ENCODE measurements at places on chromosomes 16 and 17.
A peak's percentile ranks its signal among the peaks of the same experiment; 100 is the strongest.

GRCh38 chr16:57314161-57314785, 29.8 kb upstream of the PLLP start:
- no peak for DNase-seq

GRCh38 chr16:51049678-51050376, 101.2 kb downstream of the SALL1 start:
- no peak for DNase-seq

DNA sequence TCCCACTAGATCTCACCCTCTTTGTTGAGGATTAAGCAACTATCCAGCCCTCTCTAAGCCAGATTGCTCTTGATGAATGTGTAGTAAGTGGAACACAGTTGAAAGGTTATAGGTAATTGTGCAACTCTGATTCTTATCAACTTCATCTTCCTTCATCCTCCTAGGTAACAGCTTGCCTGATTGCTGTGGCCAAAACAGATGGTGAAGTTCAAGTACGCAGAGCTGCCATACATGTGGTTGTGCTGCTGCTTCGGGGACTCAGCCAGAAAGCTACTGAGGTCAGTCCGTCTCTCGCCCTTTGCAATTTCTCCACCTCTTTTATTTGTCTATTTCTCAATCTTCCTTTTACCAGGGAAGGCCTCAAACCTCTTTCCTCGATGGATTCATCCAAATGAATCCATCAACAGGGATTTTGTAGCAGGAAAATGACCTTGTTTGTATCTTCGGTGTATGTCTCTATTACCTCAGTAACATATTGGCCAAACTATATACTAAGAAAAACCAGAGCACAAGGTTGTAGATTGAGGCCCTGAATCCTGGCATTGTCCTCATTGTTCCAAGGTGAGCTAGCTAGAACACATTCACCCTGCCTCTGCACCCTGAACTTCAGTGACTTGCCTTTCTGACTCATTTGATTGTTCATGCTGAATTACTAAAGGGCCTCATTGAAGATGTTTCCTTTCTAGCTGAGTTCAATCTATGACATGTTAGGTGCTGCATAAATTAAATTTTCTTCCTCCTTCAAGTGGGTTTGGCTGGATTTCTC, 65.1 kb upstream of the HAS3 start:
- DNase-seq, result no peak

- DNase-seq, result no peak
Observed at GRCh38 chr17:80738020-80738808, 193.6 kb downstream of the RPTOR start.

- DNase-seq, result no peak
Observed at GRCh38 chr16:27273330-27273669, 4.7 kb upstream of the NSMCE1 start.

GRCh38 chr17:50027172-50027880, 28.6 kb upstream of the ITGA3 start:
- no peak for DNase-seq

- peak; percentile 71 for DNase-seq
Observed at GRCh38 chr16:11051879-11052808, 107.8 kb downstream of the CLEC16A start.

DNA sequence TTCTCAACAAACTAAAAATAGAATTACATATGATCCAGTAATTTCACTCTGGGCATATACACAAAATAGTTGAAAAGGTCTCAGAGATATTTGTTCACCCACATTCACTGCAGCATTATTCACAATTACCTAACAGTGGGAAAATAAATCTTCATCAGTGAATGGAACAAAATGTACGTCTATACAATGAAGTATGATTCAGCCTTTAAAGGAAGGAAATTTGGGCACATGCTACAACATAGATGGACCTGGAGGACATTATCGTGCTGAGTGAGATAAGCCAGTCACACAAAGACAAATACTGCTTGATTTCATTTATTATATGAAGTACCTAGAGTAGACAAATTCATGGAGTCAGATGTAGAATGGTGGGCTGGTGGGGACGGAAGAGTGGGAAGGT, 47.0 kb downstream of the MFSD11 start:
- DNase-seq, result no peak

GRCh38 chr17:50141745-50142110, 8.7 kb downstream of the PPP1R9B start:
- no peak for DNase-seq

- DNase-seq, result no peak
Observed at GRCh38 chr16:77686385-77686784, 35.9 kb upstream of the NUDT7 start.

DNA sequence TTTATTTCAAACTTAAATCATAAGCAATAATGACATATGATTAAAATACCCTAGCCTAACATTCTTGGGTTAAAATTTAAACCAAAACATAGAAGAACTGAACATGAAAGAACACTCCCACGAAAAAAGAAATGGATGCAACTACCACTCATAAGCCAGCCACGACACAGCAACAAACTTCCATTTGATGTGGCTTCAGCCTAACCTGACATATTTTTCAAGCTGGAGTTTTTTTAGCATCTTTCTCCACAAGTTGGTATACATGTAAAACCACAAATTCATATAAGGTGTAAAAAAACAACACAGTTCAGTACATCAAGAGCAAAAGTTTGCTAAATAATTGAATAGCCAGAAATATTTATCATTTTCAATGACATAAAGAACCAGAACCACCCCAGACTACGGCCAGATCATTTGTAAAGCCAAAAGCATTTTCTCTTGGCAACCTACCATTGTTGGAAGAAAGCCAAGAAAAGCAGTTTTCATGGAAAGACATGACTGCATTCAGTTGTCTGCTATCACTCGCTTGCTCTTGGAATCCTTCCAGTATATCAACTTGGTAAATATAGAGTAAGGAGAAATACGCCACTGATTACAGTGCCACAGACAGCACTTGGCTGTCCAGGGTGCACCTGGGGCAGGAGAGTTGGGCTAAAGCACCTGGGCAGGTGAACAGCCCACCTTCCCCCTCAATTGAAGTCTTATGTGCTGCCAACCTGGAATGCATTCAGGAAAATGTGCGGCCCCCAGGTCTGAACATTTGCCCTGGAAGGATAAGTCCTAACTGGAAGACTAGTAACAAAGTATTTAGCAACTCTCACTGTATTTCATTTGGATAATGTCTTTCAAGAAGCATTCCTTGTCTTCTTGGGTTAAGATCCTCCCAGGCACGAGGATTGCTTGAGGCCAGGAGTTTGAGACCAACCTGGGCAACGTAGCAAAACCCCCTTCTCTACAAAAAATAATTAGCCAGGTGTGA, 60.5 kb downstream of the CREBBP start:
- no peak for DNase-seq

DNA sequence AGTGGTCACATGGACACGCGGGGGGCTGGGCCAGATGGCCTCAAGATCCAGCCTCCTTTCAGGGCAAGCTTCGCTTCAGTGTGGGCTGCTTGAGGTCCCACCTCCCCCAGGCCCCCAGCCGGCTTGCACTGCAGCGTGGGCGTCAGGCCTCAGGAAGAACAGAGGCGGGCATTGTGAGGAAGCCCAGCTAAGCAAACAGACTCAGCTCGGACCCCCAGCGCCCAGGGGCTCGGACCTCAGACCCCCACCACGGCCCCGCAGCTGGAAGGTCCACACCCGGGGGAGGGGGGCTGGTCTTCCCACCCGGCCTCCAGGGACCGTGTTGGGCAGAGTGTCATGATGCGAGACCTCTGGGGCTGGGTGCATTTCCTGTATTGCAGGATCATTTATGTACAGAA, 24.7 kb upstream of the ZNF469 start:
- no peak for DNase-seq

- DNase-seq, result no peak
Observed at GRCh38 chr16:76665571-76666275, 388.5 kb downstream of the CNTNAP4 start.

GRCh38 chr16:50408001-50408561, 39.3 kb upstream of the BRD7 start:
- DNase-seq, result no peak

DNA sequence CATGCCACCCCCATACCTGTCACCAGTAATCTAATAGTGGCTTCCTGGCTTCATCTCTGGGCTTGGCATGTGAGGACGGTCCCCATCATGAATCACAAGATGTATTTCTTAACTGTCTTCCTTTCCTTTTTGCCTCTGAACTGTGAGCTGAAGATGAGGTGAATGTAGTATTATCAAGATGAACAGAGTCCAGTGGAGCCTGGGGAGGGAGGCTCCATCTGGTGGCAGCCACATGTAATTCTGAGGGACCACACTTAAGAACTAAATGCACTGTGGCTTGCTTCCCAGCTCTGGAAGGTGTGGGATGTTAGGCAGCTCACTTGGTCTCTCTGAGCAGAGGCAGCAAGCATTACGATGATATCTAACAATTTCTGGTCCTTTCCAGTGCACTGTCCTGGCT, 354.9 kb upstream of the ASIC2 start:
- no peak for DNase-seq

- DNase-seq, result no peak
Observed at GRCh38 chr16:72936408-72936807, 111.5 kb downstream of the ZFHX3 start.

- DNase-seq, result no peak
Observed at GRCh38 chr16:716200-716568, 1.3 kb downstream of the METRN start.

DNA sequence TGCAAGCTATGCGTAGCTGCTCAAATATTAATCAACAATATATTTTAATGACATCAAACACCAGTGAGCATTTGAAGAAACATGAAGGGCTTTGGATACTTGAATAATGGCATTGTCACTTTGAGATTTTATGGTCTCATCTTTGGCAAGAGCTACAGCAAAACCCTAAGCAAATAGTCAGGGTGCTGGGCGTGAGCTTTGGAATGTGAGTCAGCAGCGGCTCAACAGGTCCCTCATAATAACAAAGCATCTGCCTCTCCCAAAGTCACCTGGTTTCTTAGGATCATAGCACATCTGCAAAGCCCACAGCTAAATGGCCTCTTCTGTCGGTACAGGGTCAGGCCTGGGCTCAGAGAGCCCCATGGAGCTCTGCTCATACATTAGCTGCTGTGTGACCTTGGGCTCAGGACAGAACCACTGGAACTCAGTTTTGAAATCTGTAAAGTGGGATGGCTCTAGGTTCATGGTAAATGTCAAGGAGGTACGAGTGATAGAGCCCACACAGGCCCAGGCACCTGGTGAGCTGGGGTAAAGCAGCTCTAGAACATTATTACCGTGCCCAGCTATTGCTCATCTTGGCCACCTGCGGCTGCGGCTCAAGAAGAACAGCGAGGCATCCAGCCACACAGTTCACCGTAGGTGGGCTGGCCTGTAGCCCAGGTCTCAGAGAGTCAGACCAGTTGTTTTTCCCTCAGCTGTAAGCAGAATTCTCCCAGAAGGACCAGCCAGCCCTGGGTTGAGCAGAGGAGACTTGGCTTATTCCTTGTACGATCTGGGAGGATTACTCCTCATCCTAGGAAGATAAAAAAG, 544.5 kb upstream of the CDH11 start:
- DNase-seq, result no peak

DNA sequence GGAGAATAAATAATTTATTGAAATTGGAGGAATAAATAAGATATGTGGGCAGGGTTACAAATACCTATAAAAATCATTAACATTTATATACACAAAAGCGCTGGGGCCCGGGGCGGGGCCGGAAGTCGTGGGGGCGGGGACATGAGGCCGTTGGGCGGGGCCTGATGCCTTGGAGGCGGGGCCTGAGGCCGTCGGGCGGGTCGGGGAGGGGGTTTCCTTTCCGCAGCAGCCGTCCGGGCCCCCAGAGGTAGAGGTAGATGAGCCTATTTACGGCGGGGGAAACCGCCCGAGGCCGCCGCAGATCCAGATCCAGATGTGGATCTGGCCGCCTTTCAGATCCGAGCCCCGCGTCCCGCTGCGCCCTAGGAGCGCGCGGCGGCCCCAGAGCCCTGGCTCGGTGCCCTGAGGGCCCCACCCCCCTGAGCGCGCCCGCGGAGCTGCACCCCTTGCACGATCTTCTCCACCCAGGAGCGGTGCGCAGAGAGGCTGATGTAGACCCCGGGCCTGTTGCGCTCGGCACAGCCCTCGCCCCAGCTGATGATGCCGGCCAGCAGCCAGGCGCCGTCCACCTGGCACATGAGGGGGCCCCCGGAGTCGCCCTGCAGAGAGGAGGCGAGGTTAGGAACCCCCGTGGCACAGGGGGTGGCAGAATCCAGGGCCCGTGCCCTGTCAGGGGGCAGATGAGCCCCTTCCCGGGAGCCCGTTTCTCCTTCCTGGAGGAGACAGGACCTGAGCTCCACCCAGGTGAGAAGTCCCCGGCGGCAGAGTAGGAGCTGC, 5.1 kb downstream of the PRSS22 start:
- DNase-seq, result no peak

DNA sequence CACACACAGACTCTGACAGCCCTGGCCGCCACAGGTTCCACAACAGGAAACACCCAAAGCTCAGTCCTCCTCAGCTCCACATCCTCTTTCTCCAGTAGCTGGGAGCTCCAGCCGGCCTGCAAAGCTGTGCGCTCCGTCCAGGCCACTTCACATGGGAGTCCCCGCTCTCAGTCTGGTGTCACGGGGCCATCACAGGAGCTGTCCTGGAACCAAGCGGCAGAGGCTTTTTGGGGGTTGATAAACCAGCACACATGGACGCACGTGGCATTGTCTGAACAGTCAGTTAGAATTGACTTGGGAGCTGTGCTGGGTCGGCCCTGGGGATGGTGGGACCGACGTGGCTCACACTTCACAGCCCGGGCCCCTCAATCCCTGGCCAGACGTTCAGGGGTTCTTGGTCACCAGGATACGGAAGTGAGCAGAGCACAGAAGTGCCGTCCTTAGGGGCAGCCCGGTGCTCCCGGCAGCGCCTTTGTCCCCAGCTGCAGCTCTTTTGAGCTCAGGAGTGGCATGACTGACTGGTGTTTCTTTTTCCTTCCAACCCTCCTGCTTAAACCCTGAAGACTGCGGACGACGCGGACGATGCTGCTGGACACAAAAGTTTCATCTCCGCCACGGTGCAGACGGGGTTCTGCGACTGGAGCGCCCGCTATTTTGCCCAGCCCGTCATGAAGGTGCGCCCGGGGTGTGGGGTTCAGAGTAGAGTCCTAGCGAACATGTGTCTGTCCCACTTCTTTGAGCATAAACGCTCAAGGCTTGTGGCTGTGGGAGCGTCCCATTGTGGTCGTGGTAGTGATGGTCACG, 66.6 kb upstream of the CHMP6 start:
- no peak for DNase-seq

- DNase-seq, result no peak
Observed at GRCh38 chr17:62038248-62038647, 26.8 kb downstream of the MED13 start.

GRCh38 chr17:5422505-5422904, 2.5 kb downstream of the RPAIN start:
- DNase-seq, result no peak

DNA sequence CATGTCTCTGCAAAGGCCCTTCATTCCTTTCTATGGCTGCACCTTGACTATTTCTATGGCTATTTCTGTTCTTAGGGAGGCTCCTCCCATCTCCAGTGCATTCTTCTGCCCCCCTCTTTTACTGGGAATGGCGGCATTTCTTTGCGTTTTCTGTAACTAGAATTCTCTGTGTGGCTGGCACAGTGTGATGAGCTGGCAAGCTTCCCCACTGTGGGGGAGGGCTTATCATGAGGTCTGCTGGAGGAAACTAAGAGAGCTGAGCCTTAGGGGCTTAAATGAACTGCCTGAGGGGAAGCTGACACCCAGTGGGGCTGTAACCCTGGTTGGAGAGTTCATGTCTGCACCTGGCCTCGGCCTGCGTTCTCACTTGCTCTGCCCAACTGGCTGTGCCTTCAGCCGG, 1.5 kb upstream of the CARD14 start:
- DNase-seq, result no peak

Measured in GM10248 (cell line).